ENCODE measurements at places on chromosomes 5 and 9.

- DNase-seq, result no peak
These were observed 188.6 kb downstream of the SNX18 start for GRCh38 chr5:54705994-54706653.

DNA sequence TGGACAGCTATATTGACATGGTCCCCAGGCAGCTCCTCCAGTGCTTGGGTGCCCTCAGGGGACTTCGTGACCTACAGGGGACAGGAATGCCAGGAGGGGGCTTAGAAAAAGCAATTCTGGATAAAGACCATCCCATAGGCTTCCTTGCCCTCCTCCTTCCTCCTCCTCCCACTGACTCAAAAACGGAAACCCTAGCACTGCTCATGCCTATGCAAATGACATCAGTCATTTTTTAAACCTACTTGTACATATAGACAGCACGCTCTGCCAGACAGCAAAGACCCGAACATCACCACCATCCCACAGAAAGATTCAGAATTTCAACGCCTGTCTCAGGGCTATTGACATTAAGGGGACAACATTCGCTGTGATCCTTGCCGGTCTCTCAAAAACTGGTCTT, 11.0 kb downstream of the IGFBPL1 start:
- DNase-seq, result no peak

DNA sequence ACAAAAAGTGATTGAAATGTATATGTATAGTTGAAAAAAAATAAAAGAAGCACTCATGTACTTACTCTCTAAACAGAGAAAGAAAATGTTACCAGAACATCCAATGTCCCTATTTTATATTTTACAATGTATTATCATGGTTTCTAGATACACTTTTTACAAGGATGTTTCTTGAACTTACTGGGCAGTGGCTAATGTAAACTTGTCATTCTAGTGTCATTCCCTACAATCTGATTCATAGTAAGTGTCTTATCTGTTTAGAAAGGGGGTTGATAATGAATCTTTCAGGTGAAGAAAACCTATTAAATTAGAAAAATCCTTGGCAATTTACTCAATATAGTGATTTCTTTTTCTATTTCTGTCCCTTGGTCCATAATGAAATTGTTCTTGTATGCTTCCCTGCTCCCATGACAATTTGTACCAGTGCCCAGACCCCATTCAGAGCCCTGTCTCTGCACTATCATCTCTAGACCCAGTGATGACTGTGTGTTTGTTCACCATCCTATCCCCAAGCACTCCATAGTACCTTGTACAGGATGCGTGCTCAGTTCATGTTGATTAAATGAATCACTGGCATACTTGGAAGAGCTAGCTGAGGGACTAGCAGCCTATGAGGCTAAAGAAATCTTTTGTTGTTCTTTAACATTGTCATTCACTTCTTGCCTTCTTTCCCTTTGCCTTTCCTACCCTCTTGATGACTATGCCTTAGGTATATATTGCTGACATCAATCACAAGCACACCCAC, 101.2 kb downstream of the HMHB1 start:
- peak; percentile 91 for DNase-seq

GRCh38 chr9:629146-629545, 212.4 kb upstream of the DMRT1 start:
- no peak for DNase-seq
